ENCODE measurements at places on chromosomes 12 and 14.

DNA sequence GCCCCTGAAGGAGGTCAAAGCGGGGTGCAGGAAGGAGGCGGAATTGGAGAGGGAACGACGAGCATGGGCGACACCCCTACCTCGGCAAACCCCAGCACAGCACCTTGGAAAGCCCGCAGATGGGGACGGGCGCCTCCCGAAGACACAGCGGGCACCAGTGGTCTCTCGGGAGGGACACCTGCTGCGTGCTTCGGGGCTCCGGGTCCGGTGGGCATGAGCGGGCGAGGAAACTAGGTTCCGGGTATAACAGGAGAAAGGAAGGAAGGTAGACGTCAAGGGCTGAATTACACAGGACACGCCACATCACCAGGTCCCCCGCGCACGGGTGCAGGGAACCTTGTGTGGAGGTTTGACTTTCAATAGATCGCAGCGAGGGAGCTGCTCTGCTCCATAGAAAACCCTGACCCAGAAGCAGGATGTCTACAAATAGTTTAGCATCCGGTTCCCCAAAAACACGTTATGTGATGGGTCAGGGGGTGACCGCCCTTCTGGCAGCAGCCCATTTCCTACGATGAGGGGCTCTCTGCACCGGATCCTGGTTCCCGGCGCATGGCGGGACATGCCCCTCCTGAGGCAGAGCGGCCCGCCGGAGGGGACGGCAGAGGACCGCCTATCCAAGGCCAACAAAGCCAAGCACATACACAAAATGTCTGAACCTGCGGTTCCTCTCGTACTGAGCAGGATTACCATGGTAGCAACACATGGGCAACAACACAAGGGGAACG lies 196.9 kb downstream of the ALG10 start:
- peak; percentile 27 for DNase-seq

DNA sequence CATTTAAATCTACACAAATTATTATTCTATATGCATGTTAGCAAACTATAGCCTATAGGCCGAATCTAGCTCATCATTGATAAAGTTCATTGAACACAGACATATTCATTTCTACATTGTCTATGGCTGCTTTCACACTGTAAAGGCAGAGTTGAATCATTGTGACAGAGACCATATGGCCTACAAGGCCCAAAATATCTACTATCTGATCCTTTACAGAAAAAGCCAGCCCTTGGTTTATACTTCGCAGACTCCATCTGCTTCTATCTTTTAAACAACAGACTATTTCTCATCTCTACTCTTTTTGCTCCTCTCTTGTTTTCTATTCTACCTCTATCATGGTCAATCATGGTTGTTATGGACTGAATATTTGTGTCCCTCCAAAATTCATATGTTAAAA lies 190.7 kb downstream of the EXOC5 start:
- DNase-seq = no peak

- DNase-seq = no peak
Measured at GRCh38 chr12:55280991-55281390, 15.4 kb downstream of the OR6C6 start.

DNA sequence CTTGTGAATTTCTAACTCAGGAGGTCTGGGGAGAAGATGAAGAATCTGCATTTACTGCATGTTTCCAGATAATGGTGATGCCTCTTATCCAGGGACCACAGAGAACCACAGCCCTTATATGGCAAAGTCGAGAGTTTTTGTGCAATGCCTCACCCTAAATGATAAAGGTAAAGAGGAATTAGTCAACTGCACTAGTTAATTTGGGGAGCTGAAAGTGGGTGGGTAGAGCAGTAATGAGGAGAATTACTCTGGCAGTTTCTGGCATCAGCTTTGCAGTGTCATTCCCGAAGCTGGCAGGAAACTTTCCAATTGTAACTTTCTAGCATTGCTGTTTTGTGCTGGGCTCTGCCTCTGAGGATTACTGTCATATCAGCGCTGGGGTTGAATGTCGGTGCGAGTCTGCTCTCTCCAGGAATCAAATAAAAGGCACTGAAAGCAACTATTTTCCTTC lies 10.3 kb downstream of the EGLN3 start:
- no peak for DNase-seq

GRCh38 chr12:101859664-101860607 lies 17.4 kb upstream of the DRAM1 start:
- DNase-seq = no peak

- no peak for DNase-seq
Measured at GRCh38 chr12:96323906-96324305, 76.3 kb downstream of the CDK17 start.

DNA sequence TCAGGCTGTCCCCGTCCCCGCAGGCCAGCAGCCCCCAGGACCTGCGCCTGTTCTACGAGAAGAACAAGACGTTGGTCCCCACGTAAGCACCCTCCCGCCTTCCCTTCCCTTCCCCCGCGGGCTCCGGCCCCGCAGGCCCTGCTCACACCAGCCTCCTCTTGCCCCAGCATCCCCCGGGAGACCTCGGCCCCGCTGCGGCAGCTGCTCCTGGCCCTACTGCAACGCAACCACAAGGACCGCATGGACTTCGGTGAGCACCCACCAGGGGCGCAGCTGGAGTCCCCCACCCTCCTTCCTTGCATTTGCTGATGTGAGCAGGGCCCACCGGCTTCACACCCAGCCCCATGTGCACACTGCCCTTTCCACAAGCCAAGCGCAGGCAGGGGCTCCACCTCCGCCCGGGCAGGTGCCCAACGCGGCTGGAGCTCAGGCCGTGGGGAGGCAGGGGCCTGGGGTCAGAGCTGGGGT lies 15.4 kb downstream of the ULK1 start:
- DNase-seq = no peak

GRCh38 chr14:50926851-50927386 lies 17.4 kb downstream of the PYGL start:
- DNase-seq = no peak

DNA sequence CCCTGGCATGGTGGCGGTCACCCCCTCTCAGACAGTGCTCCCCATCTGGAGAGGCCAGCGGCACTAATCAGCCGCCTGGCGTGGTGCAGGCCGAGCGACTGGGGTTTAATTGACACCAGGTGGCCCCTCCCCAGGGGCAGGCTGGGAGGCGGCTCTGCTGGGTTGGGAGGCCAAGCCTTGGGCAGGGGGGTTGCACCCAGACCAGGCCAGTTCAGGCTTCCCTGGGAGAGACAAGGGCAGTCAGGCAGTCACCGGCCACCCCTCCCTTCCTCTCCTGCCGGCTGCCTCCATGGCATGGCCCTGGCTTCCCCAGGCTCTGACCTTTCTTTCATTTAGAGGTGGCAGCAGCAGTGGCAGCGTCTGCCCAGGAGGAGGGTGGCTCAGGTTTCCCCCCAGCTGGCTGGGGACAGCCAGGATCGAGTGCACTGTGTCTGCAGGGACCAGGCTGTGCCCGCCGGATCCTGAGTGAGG lies 78.1 kb upstream of the NOS1 start:
- no peak for DNase-seq

- no peak for DNase-seq
Measured at GRCh38 chr12:4157122-4157521, 116.4 kb upstream of the CCND2 start.

- no peak for DNase-seq
Measured at GRCh38 chr14:22188318-22188717, 400.7 kb downstream of the DAD1 start.

GRCh38 chr14:77003960-77004710 lies 24.4 kb downstream of the IRF2BPL start:
- no peak for DNase-seq

DNA sequence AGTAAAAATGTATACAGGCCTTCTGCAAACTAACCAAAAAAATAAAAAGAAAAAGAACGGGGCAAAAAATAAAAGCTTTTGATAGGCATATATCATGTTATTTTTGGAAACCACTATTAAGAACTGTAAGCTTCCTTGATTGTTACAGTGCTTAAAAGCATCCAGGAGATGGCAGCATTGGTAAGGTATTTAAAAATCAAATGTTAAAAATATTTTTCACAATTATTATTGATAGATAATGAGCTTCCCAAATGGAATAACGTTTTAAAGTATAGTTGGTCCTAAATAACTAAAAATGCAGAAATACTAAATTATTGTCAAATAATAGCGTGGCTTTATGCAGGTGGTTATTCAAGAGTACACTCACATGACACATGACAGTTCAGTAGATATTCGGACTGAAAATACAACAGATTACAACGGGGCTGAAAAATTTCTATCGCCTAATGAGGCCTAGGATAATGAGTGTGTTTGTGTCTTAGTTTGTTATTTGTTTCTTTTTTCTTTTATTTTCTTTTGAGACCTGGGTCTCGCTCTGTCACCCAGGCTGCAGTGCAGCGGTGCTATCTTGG lies 127.2 kb upstream of the ATF7IP start:
- DNase-seq = no peak

DNA sequence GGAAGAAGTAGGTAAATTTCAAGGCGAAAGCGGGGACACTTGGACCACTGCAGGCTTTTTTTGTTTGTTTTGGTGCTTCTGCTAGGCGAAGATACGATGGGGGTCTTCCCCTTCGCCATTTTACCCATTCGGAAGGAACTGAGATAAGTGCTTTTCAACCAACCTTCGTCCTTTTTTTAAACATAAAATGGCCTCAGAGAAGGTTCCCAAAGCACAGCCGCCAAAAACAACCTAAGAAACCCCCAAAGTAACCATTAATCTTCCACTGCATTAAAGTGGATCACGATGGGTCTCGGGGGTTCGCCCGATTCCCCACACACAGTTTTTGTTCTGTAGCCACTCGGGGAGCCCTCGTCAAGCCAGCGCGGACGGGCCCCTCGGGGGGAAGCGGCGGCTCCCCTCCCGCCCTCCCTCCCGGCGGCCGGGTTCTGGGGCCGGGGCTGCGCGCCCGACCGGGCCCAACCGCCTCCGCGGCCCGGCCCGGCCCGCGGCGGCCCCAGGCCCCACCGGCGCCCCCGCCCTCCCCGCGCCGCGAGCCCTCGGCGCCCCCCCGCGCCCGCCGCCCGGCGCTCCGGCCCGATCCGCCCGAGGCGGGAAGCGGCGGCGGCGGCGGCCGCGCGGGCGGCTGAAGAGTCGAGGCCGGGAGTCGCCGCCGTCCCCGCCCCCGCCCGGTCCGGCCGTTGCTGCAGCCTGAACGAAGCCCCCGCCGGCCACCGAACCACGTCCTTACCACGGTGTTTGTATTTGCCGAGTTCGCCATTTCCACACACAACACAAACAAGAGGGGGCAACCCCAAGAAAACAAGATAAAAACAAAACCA lies 790 bp downstream of the GTF2A1 start:
- peak; percentile 50 for DNase-seq

GRCh38 chr12:57129321-57129842 lies 1.1 kb downstream of the LRP1 start:
- DNase-seq = no peak

DNA sequence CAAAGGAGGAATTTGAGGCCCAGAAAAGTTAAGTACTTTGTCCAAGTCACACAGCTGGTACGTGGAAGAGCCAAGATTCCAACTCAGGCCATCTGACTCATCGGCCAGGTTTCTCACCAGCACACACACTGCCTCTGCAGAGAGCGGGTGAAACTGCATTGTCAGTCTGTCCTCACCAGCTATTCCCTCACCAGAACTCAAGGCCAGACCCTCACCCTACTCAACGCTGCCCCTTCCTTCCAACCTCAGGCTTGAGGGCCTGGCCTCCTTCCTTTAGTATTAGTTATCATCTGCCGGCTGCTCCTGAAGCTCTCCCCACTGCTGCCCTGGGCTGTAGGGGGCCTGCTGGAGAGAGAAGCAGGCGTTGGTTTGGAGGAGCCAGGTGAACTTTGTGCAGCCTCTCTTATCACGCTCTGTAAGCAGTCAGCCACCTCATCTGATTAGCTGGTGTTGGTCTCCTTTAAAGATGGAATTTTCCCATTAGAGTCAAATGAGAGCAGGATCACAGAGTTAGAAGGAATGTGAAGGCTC lies 16.6 kb upstream of the PLEK2 start:
- no peak for DNase-seq

DNA sequence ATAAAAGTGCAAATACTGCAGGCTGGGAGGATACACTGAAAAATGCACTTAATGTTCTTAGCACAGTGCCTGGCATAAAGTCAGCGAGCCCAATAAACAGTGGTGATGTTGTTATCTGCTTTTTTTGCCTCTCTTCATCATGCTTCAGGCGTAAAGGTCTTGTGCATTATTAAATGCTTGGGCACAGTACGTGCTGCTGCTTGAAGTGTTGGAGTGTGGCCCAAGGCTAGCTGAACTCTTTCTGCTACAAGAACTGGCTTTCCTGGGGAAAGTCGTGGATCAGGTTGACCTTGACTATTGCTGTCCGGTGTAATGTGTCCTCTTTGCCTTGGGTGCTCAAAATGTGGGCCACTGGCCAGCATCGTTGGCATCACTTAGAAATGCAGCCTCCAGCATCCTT lies 43.0 kb downstream of the SMOC1 start:
- no peak for DNase-seq

- DNase-seq = no peak
Measured at GRCh38 chr14:92719890-92720323, 28.5 kb downstream of the LGMN start.

- DNase-seq = no peak
Measured at GRCh38 chr12:27319409-27319808, 13.2 kb upstream of the BMAL2 start.

DNA sequence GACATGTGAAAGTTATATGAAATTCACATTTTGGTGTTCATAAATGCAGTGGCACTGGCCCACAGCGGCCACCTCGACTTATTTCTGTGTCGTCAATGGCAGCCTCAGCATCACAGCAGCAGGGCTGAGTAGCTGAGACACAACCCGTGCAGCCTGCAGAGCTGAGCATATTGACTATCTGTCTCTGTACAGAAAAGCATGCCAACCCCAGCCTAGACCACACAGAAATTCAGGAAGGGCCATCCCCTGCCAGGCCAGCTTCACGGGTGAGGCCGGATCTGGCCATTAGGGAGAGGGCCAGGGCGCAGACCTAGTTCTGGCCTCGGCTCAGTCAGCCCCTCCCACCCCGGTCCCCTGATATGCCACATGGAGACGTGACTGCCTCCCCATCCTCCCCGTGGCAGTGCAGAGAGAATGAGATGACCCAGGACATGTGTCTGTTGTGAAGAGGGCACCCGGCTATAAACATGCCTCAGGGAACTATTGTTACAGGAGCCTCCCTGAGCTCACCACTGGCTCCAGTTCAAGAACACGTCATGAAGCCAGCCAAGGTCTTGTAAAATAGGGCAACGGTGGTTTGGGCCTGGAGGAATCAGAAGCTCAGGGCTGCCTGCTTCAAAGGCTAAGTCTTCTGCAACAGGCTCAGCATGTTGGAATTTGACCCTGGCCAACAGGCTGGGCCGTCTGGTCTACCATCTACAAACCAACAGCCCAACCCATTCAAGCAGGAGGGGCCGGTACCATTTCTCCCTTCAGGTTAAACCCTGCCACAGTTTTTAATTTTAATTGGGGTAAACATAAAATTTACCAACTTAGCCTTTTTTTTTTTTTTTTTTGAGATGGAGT lies 25.5 kb downstream of the SCARB1 start:
- no peak for DNase-seq

- DNase-seq = no peak
Measured at GRCh38 chr12:25824734-25825133, 133.7 kb upstream of the RASSF8 start.

GRCh38 chr14:65179918-65180724 lies 77.8 kb upstream of the MAX start:
- DNase-seq = peak; percentile 68

GRCh38 chr12:34406996-34407300 lies 384.7 kb downstream of the ALG10 start:
- no peak for DNase-seq

GRCh38 chr12:8658346-8658745 lies 4.3 kb downstream of the MFAP5 start:
- no peak for DNase-seq
